ENCODE measurements at places on chromosomes 4 and X.

GRCh38 chr4:54723220-54723619, 65.5 kb downstream of the KIT start:
- no peak for DNase-seq

DNA sequence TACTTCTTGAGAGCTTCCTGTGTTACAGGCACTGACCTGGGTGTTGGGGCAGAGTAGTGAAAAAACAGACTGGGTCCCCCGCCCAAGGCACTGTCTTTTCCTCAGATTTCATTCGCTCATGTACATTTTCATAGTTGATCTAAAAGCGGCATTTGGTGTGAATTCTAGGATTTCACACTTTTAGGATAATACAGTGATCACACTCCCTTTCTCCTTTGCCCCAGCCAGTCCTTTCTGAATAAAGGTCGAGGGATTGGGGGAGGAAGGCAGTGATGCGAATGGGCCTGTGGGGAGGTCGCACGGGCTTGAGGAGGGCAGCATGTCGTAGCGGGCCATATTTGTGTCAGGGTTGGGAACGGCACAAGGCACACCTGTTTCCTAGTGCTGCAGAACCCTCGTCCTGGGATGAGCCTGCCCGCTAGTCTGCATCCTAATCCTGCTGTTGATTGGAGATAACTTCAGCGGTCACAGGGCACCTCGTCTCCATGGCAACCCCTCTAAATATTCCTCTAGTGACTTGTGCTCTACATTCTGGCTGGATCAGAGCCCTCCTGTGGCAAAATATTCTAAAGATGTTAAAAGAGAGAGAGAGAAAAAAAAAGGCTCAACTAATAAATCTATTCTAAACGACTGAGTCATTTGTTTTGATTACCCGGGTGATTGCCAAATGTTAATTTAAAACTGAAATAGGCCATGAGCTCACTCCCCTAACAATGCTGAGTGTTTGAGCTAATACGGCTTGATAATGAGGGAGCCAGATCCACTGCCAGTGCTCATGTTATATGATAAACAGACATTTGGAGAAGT, 21.8 kb downstream of the FHL1 start:
- no peak for DNase-seq

GRCh38 chrX:47658684-47659420, at the start of gene UXT:
Gene UXT, minus strand, starts transcription at chrX:47659180. Its CDS starts 253 bp downstream, at chrX:47658927.
- peak; percentile 93 for DNase-seq

DNA sequence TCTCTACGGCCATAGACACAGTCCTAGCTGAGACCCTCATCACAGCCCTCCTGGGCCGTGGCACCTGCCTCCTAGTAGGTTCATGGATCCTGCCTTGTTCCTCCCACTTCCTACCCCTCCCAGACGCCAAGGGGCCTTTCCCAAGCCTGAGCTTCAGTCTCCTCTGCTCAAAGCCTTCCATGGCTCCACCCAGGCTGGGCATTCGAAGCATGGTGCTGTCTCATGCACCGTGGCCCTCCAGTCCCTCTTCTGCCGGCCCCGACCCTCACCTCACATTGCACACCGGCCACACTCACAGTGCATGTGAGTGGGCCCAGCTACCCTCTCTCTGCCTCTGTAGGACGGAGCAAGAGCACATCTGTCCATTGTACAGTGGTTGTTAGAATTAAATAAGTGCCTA, 21.7 kb upstream of the KIAA0232 start:
- DNase-seq, result no peak

GRCh38 chr4:85744950-85745349, 270.0 kb downstream of the ARHGAP24 start:
- DNase-seq, result no peak
